ENCODE measurements at places on chromosomes 13 and 19.

GRCh38 chr13:59587971-59588716, 575.6 kb downstream of the DIAPH3 start:
- DNase-seq: no peak

GRCh38 chr19:44809577-44810233, 802 bp downstream of the BCAM start:
- DNase-seq: no peak

DNA sequence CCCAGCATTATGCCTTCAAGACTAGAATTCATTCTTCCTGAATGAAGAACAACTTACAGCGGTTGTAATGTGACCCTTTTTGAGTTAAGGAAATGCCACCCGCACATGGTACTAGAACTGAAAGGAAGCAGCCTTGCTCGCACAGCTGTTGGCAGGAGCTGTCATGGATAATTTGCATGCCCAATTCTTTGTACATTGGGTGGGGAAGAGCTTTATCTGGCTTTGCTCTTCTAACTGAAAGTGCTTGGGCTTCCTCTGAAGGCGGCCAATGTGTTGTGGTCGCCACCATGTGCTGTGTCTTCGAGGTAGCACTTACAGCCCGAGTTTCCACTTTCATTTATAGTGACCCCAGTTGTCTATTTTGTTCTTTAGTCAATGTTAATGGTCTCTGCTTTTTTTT, 3.4 kb downstream of the CCNE1 start:
- no peak for DNase-seq

DNA sequence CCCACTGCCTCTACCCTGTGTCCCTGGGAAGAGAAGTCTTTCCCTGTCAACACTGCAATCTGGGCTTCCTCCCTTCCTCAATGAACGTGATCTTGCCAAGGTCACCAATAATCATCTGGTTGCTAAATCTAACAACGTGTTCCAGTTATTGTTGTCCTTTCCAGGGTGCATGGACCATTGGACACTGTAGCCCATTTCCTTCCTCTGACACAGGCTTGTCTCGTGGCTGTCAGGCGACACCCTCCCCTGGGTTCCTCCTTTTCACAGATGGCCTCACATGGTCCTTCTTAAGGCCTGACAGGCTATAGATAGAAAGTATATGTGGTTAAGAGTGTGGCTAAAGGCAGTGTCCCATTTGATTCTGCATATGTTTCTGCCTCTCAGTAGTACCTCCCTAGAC, 67.7 kb upstream of the STARD13 start:
- no peak for DNase-seq

DNA sequence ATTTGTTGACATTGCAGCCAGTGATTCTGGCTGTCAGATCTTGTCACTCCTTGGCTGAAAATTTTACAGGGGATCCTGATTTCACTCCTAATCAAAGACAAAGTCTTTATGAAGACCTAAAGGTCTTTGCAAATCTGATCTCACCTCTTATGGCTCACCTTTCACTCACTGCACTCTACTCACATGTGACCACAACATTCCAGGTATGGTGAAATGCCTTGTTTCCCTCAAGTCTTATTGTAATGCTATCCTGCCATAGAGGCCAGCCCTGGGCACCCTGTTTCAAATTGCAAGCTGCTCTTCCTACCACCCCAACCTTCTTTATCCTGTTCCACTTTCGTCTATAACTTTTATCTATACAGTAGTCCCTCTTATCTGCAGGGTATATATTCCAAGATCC, 200.1 kb downstream of the NDFIP2 start:
- no peak for DNase-seq

GRCh38 chr13:98188544-98189166, 11.6 kb upstream of the RNF113B start:
- no peak for DNase-seq

- no peak for DNase-seq
Observed at GRCh38 chr13:20808874-20809273, 35.1 kb upstream of the EEF1AKMT1 start.

- peak; percentile 34 for DNase-seq
Observed at GRCh38 chr13:50993934-50994333, 84.3 kb downstream of the RNASEH2B start.

DNA sequence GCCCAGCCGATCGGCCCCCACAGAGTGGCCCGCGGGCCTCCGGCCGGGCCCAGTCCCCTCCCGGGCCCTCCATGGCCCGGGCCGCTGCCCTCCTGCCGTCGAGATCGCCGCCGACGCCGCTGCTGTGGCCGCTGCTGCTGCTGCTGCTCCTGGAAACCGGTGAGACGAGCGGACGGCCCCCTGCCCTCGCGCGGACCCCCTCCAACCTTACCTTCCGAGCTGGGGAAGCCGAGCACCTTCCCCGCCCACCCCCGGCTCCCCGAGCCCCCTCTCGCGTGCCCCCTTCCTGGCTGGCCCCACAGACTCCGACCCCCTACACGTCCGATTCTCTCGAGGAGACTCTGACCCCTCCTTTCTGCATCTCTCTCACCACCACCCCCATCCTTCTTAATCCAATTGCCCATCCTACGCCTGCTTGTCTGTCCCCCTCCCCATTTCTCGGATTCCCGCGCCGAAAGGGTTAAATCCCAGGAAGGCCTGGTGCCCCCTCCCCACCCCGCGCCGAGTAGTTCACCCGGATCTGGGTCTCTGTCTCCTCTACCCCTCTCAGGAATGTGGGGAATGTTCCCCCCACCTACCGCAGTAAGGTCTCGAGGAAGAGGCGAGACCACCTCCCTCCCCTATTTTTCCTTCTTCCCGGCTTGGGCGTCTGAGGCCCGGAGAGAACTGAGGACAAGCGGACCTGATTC, 502 bp downstream of the NECTIN2 start:
- DNase-seq: peak; percentile 53

DNA sequence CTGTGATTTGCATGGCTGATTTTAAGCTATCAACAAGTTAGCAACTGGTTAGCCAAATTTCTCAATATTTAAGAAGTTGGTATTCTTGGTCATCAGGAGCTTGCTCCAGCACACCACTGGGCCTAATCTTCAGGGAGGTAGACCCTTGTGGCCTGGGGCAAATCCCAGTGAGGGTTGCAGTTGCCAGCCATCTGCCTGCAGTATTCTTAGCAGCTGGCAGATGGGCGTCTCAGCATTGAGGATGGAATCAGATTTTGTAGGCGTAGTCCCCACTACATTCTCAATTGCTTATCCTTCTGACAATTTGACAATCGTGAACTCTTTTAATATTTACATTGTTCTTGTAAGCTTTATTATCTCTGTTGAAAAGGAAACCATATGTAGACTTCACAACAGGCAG, 1266.2 kb downstream of the SLITRK5 start:
- no peak for DNase-seq

GRCh38 chr13:58883405-58883804, 1251.9 kb downstream of the PCDH17 start:
- DNase-seq: no peak

Measured in fibroblast of skin of scalp (primary cell).